ENCODE measurements at places on chromosomes 7 and 10.
A peak's percentile ranks its signal among the peaks of the same experiment; 100 is the strongest.

GRCh38 chr7:55556031-55556430 is 16.3 kb downstream of the VOPP1 start:
- DNase-seq = no peak

- DNase-seq = no peak
Measured at GRCh38 chr10:132056663-132057062, 9.1 kb upstream of the JAKMIP3 start.

DNA sequence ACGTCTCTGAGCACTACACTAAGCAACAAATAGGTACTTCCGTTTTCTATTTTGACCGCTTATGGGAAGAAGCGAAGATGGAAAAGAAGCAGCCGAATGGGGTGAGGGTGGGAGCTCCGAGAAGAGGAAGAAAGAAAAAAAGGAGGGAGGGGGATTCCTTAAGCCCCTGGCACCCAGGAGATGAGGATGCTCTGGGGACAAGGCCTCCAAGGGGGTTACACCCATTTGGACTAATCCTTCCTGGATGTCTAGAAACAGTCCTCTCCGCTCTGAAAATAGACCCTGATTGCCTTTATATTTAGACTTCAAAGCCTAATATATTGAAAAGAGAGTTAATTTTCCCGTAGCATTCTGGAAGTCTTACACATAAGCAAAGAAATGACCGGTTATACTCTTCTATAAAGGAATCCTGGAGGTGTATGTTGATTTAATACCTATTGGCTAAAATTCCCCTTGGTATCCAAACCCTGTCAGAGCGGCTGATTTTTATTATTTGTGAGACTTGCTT is 676 bp upstream of the HTR7 start:
- no peak for DNase-seq

DNA sequence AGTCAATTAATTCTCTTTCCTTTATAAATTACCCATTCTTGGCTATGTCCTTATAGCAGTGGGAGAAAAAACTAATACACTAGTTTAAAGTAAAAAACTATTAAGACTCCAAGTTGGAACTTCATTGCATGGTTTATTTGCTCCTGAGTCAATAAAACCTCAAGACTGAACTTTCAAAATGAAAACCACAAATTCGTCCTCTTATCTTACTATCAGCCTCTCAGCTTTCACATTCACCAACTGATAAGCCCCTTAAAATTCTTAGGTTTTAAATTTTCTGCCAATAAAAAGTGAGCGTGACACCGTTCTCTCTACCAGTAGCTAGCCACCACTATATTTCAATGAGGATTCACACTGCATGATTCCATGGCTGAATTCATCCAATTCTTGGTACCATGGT is 346.4 kb upstream of the NPSR1 start:
- no peak for DNase-seq

DNA sequence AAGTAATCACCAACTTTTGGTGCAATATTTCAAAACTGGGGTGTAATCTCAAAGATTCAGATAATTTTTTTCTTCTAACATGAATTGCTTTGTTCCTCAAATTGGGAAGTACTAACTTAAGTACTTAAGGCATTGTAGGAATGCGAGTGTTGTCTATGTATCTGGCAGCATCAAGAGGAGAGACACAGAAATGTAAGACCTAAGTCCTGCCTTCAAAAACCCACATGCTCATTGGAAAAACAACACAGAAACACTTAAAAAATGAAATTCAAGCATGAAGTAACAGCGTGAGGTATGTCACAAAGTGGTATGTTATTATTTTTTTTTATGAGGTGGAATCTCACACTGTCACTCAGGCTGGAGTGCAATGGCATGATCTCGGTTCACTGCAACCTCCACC is 288.5 kb downstream of the ZEB1 start:
- no peak for DNase-seq

DNA sequence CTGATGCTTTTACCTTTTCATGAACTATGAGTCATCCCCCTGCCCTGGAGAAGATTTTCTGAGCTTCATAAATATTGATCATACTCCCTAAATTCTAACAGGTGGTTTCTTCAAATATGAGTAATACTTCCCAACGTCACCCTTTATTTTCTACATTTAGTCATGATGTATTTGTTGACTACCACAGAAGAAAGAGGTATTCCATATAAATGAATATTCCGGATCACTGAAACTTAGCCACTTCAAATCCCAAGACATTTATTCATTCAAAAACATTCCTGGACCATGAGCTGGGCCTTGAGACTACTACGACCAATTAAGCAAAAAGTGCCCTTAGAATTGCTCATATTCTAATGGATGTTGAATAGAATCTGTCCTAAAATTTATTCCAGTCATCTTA is 395.8 kb upstream of the NPVF start:
- no peak for DNase-seq

DNA sequence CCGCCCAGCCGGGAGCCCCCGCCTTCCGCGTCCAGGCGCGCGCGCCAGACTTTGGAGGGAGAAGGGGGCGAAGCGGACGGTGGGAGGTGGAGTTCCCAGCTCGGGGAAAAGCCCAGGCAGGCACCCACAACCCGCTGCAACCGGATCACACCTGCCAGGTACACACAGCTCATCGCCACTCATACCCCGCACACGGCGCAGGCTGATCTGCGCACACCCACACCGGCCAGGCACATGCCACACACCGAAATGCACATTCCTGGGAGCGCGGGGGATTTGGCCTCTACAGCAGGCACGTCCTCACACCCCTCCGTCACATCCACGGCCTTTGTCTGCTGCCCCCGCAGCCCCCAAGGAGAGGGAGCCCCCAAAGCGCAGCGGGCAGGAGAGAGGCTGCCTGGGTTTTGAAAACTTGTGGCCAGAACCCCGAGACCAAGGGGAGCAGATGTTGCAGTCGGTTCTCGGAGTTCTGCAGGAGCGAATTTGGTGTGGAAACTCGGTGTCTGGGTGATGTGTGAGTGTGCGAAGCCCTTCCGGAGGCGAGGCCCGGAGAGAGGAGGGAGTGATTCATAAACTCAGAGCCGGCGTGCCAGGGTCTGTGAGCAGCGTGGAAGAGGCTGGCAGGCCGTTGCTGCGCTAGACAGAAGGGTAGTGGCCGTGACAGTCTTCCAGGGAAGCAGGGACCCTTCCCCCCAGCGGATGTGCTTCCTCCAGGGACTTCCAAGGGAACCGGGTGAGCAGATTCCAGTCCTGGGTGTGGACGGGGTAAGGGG is 734 bp downstream of the CHST3 start:
- DNase-seq = no peak

DNA sequence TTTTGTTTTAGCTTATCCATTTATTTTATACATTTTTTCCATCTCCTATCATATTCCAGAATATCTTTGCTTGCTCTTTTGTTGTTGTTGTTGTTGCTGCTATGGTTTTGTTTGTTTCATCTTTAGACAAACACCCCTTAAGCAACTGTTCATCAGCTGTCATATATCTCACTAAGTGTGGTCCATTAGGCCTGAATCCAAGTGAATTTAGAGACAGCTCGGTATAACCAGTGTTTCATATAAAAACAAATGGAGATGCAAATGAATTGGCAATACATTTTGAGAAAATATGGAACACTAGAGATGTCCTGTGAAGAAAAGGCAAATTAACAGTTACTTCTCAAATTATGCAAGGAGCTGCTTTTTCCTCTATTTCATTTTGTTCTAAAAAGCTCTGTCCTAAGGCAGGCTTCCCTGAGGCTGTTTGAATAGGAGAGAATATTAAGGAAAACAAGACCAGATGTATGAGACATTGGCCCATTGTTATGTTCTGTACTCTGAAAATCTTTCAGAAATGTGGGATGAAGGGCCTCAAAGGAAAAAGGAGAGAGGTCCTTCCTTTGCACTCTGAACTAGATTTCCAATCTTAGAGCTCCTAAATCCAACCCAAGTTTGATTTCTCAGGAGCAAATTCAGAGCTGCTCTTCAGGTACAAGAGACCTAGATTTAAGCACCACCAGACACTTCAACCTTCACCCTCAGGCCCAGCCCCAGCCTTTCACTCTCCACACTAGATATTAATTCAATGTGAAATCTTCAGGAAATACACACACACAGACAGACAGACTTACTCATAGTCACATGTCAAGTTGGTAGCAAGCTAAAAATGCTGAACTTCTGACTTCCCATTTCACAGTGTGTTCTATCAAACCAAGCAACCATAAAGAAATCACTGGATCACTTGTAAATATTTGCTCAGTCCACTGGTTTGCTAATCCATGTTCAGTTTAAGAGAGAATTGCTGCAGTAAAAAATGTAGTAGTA is 5.4 kb downstream of the TFEC start:
- DNase-seq = no peak

DNA sequence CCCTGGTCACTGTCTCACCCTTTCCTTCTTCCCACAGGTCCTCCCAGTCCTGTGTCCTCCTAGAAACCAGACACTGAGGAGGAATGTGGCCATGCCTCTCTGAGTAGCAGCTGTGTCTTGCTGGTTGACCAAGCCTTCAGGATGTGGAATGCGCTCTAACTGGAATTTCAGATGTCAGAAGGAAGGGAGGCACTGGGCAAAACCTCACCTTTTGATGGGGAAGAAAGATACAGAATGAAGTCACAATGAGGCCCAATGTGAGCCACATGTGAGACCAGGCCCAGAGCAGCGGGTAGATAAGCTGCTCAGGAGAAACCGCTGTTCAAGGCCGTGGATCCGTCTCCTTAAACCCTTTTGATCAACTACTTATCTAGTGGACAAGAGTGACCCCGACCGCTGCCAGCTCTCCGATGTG is 54.8 kb upstream of the ECHDC3 start:
- no peak for DNase-seq

GRCh38 chr10:119896061-119896655 is 3.6 kb downstream of the SEC23IP start:
- no peak for DNase-seq

DNA sequence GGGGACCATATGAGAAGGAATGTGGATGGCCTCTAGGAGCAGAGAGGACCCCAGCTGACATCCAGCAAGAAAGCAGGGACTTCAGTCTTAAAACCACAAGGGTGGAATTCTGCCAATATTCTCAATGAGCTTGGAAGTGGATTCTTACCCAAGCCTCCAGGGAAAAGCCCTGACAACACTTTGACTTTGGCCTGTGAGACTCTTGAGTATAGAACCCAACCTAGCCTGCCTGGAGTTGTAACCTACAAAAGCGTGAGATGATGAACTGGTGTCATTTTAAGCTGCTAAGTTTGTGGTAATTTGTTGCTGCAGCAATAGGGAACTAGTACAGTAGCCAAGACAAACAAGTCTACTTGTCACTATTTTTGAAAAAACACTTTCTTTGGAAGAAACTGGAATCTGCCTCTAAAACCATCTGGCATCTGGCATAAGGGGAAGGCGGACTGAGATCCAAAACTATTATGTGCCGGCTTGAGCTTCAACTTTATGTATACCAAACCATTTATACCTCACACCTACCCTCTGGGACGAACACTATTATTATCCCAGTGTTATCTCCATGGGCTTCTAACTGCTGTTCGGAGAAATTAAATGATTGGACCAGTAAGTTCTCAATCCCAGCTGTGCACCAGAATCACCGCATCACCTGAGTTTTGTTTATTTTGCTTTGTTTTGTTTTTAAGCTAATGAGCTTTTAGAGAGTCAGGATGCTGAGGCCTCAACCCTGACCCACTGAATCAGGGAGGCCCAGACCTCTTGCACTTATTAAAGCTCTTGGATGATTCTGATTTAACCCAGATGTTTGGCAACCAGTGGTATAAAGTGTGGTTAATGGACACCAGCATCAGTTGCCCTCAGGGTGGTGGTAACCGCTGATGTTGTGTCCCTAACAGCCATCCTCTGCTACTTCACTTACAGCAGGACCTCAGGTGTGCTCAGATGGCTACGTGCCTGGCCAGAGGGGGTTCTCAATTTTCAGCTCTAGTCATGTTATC is 83.0 kb downstream of the C1GALT1 start:
- DNase-seq = peak; percentile 95

DNA sequence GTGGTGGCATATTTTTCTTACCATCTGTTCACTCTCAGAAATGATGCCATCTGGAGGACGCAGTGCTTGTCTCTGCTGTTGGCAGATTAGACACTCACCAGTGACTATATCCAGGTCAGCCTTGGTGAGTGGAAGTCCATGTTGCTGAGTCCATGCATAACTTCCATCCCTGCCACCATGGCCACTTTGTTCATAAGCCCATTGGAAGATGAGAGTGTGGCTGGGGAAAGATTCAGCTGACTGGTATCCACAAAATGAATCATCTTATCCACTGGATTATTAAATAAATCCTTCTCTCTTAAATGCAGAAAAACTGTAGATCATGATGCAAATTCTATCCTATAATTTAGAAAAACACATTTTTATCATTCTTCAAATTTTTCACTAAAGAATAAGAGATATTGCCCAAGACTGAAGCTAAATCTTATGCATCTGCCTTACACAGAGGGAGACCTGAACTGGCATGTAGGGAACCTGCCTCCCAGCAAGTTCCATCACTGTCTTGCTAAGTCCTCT is 726.9 kb downstream of the TNS3 start:
- DNase-seq = no peak

DNA sequence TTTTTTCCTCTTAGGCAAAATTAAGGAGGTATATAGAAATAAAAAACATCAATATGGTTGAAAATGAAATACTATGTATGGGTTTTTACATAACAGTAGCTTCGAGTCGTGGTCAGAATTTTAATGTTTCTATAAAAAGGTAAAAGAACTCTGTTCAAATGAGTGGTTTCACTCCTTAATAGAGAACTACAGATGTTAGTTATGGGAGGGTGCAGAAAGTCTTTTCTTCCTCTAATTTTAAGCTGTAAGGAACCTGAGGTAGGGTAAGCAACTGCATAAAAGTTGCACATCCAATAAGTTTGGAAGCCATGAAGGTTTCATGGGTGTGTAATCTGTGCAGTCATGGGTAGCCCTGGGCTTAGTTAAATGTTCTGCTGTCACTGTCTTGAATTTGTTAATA is 141.3 kb downstream of the SUGCT start:
- DNase-seq = no peak

- DNase-seq = no peak
Measured at GRCh38 chr10:35289198-35289597, 47.1 kb upstream of the CCNY start.

- DNase-seq = no peak
Measured at GRCh38 chr10:55858730-55859129, 502.3 kb downstream of the ZWINT start.

DNA sequence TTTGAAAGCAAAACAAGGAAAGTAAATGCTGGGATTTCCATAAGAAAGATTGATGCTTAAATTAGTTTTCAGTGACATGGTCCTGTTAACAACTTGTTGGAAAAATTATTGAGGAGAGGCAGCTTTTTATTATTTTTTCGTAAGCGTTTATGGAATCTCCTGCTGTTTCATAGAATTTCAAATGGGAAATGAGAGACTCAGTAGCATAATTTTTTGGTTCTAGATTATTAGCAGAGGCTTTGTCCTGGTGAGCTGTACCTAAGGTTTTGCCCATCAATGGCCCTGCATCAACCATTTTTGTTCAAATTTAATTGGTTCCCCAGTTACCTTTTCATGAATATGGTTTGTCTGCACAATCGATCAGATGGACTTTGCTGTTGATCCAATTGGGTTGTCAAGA is 205.7 kb downstream of the BMPER start:
- no peak for DNase-seq

GRCh38 chr7:135177028-135177696 is 6.7 kb upstream of the CYREN start:
- no peak for DNase-seq

GRCh38 chr10:86071758-86072157 is 294.8 kb downstream of the GRID1 start:
- no peak for DNase-seq

- no peak for DNase-seq
Measured at GRCh38 chr7:92625617-92626016, 35.4 kb upstream of the FAM133B start.

- DNase-seq = no peak
Measured at GRCh38 chr7:152095771-152096170, 70.3 kb downstream of the GALNT11 start.

- no peak for DNase-seq
Measured at GRCh38 chr10:128130051-128130450, 3.8 kb upstream of the MKI67 start.
